ENCODE measurements at places on chromosomes 6 and 20. TPM values are rescaled to one million over a fixed set of nuclear protein-coding genes. Genes with fewer than 3 reads are reported as not detected.

Gene TBX18
- 1.9 TPM for total RNA-seq

DNA sequence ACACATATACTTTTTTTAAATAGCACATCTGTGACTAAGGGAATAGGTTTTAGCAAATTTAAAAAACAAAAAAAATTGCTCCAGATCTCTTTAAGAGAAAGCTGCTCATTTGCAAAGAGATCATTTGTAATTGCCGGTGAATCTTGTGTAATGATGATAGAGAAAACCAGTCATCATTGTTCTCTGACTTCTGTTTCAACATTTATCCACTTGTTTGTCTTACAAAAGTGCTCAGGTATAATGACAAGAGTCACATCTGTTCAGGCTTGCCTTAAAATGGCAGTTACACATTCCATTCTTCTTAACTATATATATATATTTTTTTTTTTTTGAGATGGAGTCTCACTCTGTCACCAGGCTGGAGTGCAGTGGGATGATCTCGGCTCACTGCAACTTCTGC lies 165.2 kb downstream of the AIG1 start:
- no peak for DNase-seq

GRCh38 chr6:32432050-32432450 lies 7.6 kb upstream of the HLA-DRA start:
- DNase-seq = no peak

DNA sequence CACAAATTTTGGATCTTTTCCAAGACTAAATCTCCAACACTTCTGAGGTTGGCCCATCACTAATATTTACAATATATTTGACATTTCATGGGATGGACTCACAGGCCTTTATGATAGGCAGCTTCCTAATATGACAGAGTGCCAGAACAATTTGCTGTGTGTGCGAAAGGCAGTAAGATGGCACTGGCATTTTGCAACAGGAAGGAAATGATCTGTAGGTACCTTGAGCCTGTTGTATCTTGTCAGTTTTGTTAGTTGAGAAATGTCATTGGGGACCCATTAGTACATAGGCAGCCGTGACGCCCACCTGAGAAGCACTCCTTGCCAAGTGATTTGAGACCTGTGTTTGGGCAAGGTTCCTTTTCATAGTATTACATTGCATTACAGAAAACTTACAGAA lies 153.4 kb upstream of the HEY2 start:
- DNase-seq = no peak

All from epithelial cell of proximal tubule (primary cell).